ENCODE measurements at places on chromosomes 2 and 18.

GRCh38 chr18:6939972-6940371, 177.6 kb downstream of the LAMA1 start:
- DNase-seq: no peak

GRCh38 chr2:878245-878930, 72.3 kb upstream of the SNTG2 start:
- DNase-seq: no peak

DNA sequence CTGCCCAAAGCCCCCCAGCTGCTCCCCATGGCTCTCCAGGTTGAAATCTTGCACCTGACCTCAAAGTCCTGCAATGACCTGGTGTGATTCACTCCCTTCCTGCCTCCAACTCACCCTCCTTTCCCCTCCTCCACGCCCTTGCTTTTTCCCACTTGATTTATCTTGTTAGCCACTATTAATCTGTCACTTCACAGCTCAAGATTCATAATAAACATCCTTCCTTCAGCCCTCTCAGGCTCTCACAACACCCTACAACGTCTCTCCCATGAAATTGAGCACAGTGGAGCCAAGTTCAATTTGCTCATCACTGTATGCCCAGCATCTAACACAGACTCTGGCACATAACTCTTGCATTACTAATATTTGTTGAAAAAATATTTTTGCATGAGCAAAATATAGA, 85.6 kb upstream of the SLC35G4 start:
- DNase-seq: no peak

GRCh38 chr2:191049728-191050639, 36.0 kb upstream of the STAT1 start:
- DNase-seq: no peak

GRCh38 chr2:152647552-152647951, 69.7 kb downstream of the PRPF40A start:
- DNase-seq: no peak

DNA sequence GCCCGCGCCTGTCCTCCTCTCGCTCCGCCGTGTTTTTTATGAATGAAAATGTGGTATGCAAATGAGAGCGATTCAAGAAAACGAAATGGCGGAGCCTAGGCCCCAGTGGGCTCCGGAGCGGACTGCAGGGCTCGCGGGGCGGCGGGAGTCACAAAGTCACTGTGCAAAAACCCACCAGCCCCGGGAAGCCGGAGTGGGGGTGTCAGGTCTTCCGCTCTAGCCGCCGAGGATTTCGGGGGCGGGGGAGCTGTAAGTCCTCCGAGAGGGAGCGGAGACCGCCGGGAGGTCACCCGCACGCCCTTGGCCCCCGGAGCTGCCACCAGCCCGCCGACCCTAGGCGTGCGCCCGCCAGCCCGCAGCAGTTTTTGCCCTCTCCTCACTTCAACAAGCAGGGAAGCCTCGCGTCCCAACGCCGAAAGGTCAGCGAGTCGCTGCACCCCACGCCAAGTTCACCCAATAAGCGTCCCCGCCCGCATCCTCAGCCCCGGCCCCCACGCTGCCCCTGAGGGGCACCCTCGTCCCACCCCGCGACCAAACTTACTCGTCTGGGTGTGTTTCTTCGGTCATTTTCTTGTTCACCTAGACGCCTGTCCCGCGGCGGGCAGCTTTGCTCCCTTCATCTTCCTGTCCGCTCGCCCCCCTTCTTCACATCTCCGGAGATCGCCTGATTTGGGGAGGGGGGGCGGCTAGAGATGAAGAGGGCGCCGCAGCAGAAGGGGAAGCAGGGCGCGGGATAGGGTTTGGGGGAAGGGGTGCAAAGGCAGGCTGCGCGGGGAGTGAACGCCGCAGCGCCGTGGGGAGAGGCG, 775 bp downstream of the SPRED2 start:
- DNase-seq: peak; percentile 54

DNA sequence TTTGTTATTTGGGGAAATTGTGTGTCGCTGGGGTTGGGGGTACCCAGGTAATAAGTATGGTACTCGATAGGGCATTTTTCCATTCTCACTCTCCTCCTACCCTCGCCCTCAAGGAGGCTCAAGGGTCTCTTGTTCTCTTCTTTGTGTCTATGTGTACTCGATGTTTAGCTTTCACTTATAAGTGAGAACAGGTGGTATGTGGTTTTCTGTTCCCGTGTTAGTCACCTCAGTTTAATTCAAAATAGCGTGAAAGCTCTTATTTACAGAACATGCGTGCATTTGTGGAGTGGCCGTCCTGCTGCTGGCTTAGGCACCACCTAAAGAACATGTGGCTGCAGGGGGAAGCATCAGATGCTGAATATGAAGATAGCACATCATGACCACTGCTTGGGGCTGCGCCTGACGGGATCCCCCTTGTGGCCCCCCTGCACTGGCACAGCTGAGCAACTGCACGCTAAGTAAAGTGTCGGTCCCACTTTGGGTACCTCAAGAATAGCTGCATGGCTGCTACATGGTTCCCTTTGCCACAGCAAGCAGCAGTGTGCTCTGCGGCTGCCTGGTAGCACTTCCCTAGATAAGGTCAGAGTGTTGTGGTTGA, 569.0 kb downstream of the DCDC2C start:
- DNase-seq: no peak

DNA sequence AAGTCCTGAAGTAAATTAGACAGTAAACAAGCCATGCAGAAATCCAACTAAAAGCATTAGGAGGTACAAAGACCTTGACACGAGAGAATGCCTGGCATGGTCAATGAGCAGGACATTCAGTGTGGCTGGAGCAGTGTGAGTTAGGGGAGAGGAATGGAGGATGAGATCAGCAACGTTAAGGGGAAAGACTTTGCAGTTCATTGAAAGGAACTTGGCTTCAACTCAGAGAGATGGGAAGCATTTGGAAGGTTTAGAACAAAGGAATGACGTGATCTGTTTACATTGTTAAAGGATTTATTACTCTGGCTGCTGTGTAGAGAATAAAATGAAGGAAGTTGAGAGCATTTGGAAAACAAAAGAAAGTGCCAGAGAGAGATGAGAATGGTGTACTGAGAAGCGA, 621.3 kb downstream of the XIRP2 start:
- no peak for DNase-seq

GRCh38 chr18:1846640-1847039, 724.7 kb downstream of the METTL4 start:
- DNase-seq: no peak

DNA sequence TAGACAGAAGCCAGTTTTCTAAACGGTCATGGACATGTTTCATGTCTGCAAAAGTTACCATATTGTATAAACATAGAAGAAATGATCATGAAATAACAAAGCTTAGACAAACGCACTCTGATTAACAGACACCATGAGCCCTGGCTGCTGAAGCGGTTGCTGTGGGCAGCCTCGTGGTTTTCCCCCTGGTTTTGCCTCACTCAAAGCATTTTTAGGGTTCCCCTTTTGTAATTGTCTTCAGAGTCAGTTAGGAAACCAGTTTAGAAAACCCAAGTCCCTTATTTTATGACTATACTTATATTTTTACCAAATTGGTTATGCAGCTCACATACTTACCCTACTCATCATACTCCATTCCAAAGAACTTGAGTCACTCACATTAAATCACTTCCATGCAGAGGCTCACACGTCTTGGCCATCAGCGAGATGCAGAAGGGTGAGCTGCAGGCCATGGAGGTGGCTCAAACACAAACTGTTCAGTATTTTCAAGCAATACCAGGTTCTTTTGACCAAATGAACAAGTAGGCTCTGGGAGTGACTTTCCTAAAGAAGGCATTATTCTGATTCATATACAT, 105.6 kb upstream of the SALL3 start:
- DNase-seq: no peak

DNA sequence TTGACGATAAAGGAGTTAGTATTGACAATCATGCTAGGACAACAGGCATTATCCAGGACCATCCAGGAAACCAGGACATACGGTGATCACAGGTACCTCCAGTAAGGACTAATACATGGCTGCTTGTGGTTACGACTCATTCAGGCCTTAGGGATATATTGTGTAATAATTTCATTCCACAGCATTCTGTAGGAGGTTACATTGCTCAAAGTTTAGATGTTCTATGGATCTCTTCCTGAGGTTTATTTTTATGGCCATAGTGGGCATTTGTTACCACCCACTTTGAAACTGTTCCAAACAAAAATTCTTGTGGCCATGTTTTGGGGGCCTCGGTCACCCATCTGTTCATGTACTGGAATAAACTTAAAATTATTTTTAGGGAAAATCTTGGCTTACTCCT, 431.6 kb downstream of the METTL4 start:
- no peak for DNase-seq

DNA sequence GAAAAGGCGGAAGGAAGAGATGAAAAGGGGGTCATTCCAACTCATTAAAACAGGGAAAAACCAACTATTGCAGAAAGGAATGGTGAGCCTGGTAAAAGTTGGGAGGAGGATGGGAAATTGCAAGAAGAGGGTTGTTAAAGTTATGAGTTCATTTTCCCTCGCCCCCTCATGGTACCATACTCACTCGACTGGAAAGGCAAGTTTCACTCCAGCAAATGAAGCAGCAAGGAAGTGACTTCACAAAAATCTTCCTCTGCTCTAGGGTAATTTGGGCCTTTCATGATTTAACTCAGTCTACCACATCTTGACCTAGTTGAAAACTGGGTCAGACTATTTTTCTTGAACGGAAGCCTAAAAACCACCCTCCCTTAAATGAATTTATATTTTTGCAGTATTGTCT, 22.8 kb upstream of the DAW1 start:
- peak; percentile 50 for DNase-seq

- no peak for DNase-seq
Measured at GRCh38 chr2:28717339-28717758, 34.3 kb upstream of the PPP1CB start.

GRCh38 chr2:212534336-212534735, 4.3 kb downstream of the ERBB4 start:
- no peak for DNase-seq

DNA sequence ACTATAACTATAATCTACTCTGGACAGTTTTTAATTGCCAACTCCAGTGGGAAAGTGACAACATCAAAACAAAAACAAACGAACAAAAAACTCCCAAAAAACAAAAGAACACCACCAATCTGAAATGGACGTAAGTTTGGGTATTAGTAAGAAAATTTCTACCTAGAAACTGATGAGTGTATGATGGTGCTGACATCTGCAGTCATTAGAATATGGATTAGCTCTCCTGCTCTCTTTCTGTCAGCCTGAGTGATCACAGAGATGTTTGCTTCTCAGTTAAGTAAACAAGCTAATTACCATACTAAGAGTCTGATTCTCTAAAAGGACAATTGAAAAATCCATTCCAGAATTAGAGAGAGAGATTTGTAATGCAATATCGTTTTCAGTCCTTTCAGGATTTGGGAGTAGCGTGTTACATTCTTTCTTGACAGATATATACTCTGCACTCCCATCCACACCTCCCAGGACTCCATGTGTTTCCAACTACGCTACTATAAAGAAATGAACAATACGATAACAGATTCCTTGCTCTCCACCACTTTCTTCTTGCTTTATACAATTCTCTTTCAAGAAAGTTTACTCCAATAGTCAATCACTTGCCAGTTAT, 1347.4 kb upstream of the PIK3C3 start:
- DNase-seq: no peak

GRCh38 chr2:25784404-25784803, 93.9 kb downstream of the ASXL2 start:
- DNase-seq: no peak

GRCh38 chr2:132664096-132664495, 5.9 kb downstream of the LYPD1 start:
- no peak for DNase-seq

DNA sequence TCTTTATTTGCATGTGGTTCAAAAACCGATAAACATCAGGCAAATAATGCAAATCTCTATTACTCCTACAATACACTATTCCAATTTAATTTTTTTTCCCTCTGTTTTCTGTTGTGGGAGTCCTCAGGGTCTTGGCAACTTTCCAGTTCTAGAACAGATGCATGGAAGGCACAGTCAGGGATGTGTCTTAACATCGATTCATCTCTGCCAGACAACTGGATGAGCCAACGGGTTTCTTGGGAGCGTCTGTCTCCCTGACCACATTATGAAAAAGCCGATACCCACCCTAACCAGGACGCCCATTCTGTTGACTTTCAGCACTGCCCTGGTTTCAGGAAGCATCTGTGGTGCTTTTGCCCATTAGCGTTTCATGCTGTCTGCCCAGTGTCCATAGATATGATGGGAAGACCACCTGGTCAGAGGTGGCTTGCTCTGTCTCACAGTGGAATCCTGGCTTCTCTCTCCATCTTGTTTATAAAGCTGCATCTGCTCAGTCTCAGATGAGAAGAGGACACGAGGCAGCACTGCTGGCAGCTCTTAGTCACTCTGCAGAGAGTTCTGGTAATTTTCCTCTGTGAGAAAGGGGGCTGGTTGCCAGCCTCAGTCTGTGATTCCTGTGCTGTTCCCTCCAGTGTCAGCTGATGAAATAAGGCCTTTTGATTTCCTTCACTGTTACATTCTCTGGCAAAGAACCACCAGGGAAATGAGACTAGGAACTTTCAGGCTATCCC, 57.9 kb upstream of the KCNE4 start:
- no peak for DNase-seq

- no peak for DNase-seq
Measured at GRCh38 chr2:187009483-187010239, 160.7 kb upstream of the ZSWIM2 start.

GRCh38 chr2:224847961-224848850, 132.0 kb upstream of the CCDC195 start:
- no peak for DNase-seq

DNA sequence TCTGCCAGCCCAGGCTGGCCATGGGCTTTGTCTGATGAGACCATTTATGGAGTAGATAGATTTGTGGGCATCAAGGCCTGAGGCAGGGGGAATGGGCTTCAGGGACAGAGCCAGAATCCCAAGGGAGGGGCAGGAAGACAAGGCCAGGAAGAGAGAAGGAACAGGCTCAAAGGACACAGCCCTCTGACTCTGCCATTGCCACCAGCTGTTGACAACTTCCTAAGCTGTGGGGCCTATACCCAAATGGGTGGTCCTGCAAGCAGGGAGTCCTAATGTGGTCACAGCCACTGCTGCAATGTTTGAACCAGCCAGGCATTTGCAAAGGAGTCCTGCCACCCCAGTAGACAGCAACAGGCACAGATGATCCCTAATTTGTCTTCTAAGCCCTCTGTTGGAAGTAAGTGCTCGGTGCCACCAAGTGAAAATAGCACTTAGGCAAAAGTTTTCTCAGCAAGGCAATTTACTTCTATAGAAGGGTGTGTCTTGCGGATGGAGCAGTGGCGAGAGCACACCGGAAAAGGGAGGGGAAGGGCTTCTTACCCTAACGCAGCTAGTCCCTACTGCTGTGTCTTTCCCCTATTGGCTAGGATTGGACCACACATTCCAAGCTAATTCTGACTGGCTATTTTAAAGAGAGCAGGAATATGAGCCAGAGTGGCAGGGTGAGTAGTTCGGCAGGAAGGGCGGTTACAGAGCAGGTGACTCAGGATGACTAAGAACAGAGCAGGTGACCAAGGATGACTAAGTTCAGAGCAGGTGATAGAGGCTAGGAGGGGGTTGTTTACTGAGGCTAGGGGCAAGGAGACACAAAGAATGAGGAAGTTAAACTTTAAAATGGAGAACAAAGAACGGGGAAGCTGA, 47.2 kb downstream of the C1QL2 start:
- DNase-seq: no peak

DNA sequence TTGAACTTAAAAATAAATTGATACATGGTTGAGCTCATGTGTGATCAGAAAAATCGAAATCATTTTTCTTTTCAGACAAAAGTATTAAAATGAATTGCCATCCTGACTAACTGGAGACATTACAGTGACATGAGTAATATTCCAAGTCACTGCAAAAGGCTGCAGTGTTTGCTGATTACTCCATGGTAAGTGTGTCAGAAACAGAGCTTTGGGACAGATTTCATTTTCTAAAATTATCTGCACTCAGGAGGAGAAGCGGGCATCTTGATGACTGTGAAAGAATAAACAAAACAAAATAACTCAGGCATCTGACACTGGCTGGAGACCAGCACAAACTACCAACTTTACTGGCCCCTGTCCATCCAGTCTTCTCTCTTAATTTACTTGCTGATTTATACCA, 312.3 kb upstream of the PIK3C3 start:
- no peak for DNase-seq
